Uterus (tissue), 4 donors: ENCODE measurements at places on chromosomes 2 and 18. TPM values are rescaled to one million over a fixed set of nuclear protein-coding genes. Genes with fewer than 3 reads are reported as not detected.

DNA sequence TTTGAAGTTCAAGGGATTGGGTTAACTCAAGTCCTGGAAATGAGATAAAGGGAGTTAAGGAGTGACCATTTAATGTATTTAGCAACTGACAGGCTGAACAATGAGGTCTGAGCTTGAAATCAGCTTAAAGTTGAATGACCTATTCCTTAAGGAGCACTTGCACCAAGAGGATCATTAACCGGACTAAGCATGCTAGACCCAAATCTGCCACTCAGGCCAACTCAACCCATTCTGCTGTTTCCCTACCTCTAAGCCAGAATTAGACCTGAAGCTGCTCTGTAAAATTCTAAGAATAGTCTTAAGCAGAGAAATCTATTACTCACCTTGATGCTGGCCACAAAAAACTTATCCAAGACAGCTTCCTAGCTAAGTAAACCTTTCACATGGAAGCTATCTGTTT is 59.8 kb downstream of the SPRED2 start:
- no peak for DNase-seq

Gene ANO7
- total RNA-seq = under 0.01 TPM

- DNase-seq = no peak
Measured at GRCh38 chr18:46866523-46866922, 50.8 kb downstream of the PIAS2 start.

DNA sequence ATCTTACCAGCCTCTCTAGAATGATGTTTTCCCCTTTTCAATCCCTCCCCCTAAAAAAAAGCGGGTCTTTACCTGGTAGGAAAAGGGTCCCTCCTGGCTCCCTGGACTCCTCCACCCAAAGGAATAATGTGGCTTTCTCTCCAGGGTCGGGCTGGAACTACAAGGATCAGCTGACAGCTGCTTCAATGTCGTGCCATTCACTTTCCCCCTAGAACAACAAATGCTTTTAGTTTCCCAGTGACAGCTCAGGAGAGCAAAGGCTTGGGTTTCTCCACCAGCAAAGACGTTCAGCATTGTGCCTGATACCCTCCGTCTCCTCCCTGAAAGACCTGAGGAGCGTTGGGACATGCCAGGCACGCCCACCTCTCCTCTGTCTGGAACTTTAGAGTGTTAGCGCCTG is 173.8 kb upstream of the SIX3 start:
- no peak for DNase-seq

DNA sequence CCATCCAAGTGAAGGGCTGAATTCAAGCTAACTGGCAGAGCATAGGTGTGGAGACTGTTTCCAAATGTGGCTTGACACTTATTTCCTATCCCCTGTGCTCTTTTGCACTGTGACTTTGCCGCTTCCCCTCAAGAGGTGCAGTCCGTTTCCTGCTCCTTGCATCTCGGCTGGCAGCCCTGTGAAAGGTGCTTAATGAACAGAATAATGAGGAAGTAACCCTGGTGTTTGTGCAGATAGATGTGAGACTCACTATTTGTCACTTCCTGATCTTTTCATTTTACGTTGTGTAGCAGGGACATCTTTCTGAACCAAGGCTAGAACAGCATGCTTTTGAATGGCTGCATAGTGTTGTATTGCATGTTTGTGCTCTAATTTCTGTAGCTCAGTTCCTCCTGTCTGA is 60.8 kb downstream of the CEP192 start:
- DNase-seq = no peak

GRCh38 chr2:190771726-190772125 is 108.9 kb upstream of the GLS start:
- DNase-seq = no peak

GRCh38 chr2:160334028-160334741 is 134.1 kb upstream of the ITGB6 start:
- DNase-seq = no peak

Gene AMMECR1L
- total RNA-seq = 5.4 TPM

DNA sequence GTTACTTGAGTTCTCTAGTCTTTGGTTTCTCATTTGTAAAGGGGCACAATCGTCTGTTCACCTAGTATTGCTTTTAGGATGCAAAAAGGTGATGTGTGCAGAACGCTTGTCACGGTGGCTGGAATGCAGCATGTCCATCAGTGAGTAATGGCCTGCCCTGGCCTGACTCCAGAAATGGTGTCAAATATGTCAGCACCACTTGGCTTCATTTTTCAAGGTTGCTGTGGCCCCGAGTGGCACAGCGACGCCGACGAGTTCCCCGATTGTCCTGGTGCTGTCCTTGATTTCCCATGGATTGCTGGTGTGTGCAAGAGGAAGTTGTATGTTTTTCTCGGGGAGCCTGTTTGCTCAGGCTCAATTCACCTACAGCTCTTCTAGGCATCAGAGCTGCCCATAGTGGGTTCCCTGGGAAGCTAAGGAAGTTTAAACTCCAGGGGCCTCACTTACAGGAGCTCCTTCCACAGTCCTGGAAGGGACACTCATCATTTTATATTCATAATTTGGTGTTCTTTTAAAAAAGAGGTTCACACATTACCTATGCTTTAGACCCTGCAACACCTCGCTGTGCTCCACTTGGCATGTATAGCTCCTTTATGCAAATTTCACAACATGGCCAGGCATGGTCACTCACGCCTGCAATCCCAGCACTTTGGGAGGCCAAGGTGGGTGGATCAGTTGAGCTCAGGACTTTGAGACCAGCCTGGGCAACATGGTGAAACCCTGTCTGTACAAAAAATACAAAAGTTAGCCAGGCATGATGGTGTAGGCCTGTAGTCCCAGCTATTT is 25.6 kb upstream of the ZNF407 start:
- DNase-seq = no peak

- DNase-seq = no peak
Measured at GRCh38 chr2:150528861-150529801, 41.7 kb upstream of the RND3 start.

GRCh38 chr2:18643326-18644114 is 54.2 kb upstream of the NT5C1B start:
- no peak for DNase-seq

DNA sequence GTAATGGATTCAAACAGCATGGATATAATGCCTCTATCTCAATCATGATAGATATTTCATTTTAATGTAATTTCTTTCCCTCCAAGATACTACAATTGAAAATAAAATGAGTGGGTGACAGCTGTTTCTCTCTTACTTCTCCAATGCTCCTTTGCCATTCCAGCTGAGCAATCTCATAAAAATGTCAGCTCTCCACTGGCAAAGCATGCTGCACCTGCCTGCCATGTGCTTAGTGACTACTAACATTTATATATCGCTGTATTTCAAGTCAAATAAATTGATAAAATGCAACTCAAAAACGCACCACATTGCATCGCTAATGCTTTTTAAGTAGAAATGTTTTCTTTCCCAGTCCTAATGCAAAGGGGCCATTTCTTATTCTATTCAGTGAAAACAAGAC is 1093.9 kb downstream of the CBLN2 start:
- no peak for DNase-seq

GRCh38 chr2:102331311-102331980 is 20.1 kb downstream of the IL1RL1 start:
- no peak for DNase-seq

GRCh38 chr2:234074751-234075517 is 24.4 kb downstream of the SPP2 start:
- no peak for DNase-seq

Gene CD8B2
- total RNA-seq = not detected

- peak; percentile 73 for DNase-seq
Measured at GRCh38 chr2:218860950-218861381, 1.4 kb downstream of the WNT6 start.

Gene ADD2
- 4.7 TPM for total RNA-seq

- DNase-seq = no peak
Measured at GRCh38 chr2:151833984-151834383, 5.8 kb upstream of the ARL5A start.

DNA sequence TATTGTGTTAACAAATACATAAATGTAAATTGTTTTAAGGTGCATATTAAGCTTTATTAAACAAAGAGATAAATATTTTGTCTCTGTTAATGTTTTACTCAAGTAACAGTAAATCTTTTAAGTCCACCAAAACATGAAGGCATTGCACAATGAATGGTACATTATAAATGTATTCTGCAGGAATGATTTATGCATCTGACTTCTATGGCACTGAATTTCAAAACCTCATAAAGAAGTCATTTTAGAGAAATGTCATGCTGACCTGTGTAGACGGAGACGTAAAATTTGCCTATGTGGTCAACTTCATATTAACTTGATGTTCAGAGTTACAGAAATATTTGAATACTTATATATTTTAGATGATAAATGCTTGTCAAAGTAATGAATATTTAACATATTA is 194.7 kb downstream of the BABAM2 start:
- DNase-seq = no peak

Gene TEKT4
- not detected for total RNA-seq

DNA sequence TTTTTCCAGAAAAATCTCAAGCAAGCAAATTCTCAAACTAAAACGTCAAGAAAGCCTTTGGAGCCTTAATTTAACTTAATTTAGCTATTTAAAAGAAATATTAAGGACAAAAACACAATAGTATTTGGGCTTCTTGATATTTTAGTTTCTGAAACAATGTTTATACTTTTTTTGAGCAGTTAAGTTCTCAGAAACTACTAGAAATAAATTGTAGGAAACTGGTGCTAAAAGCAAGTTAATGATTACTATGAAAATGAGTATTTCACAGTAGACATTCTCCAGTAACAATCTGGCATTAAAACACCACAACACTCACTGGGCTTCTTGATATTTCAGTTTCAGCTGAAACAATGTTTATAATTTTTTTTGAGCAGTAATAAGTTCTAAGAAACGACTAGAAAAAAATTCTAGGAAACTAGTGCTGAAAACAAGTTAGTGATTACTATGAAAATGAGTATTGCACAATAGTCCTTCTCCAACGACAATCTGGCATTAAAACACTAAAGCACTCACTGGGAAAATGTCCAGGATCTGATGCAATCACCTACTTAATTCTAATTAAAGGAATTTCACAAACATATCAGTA is 45.1 kb downstream of the TRAK2 start:
- peak; percentile 74 for DNase-seq
